ENCODE measurements at places on chromosomes 11 and 22.
A peak's percentile ranks its signal among the peaks of the same experiment; 100 is the strongest.

- no peak for DNase-seq
Observed at GRCh38 chr11:92882828-92883611, 86.4 kb upstream of the MTNR1B start.

DNA sequence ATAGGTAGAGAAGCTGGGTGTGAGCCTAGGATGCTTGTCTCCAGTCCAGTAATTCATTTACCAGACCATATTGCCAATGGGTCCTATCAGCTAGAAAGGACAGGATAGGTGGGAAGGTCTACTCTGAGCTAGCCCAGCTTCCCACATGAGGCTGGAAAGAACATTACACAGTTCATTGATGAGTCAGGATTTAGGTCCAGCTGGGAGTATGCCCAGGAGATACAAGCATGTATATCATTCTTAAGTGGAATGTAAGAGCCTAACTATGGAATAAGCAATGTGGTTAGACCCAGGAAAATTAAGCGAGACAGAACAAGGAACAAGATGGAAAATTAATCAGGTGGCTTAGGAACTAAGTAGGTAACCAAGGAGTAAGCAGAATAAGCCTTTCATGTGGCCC is 59.0 kb upstream of the TBCEL start:
- no peak for DNase-seq

GRCh38 chr11:1152316-1153104 is 5.2 kb upstream of the MUC5AC start:
- no peak for DNase-seq

DNA sequence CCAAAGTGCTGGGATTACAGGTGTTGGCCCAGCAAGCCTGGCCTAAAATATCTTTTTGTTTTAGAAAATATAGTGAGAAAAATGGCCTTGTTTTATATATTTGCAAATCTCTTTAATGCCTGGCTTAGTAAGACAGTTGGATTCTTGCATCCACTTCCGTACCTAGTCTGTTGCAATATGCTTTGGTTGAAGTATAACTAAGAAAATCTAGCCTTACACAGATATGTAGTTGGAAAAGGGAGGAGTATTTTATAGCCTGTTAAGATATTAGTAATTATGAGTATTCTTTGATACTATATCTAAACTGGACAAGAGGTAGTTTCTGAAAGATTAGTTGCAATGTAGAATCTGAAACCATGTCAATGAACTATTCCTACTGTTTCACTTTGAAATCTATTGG is 65.1 kb downstream of the ZNRF3 start:
- no peak for DNase-seq

- DNase-seq, result peak; percentile 51
Observed at GRCh38 chr11:66068154-66068821, 1.8 kb upstream of the PACS1 start.

GRCh38 chr11:107590460-107591377 is at the start of gene ELMOD1:
ELMOD1 (plus strand) TSS chr11:107591147; CDS start chr11:107618190, 27,043 bp downstream.
- no peak for DNase-seq

DNA sequence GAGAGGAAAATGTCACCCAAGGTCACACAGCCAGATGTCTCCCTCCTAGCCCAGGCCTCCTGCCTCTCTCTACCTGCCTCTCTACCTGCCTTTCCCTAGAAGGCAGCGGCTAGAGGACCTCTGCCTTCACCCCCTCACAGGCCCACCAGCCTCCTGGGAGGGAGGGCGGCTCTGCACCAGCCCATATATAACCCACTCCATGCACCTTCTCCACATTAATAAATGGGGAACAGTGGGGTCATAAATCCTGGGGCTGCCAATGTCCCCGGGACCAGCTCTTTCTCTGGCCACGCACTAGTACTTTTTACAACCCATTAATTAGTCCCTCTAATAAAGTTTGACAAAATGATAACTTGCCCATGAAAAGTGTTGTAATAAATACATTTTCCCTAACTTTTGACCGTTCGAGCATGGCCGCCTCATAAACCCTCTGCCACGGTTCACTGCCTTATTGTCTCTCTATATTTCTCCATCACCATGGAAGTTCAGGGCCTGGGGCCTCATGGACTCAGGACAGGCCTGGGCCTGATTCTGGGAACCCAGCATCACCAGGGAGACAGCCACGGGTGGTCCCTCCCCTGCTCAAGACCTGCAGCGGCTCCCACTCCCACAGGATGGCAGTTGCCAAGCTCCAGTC is 102.1 kb downstream of the MN1 start:
- DNase-seq, result no peak
